CD4-positive, alpha-beta T cell treated with Interferon alpha-2 for 1 hour (primary cell): ENCODE measurements at places on chromosomes 13 and 19.

DNA sequence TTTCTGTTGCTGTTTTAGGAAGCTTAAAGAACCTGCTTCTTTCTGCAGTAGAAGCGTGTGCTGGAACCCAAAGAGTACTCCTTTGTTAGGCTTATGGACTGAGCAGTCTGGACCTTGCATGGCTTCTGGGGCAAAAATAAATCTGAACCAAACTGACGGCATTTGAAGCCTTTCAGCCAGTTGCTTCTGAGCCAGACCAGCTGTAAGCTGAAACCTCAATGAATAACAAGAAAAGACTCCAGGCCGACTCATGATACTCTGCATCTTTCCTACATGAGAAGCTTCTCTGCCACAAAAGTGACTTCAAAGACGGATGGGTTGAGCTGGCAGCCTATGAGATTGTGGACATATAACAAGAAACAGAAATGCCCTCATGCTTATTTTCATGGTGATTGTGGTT lies 103.1 kb downstream of the TNFRSF19 start:
- DNase-seq: no peak

DNA sequence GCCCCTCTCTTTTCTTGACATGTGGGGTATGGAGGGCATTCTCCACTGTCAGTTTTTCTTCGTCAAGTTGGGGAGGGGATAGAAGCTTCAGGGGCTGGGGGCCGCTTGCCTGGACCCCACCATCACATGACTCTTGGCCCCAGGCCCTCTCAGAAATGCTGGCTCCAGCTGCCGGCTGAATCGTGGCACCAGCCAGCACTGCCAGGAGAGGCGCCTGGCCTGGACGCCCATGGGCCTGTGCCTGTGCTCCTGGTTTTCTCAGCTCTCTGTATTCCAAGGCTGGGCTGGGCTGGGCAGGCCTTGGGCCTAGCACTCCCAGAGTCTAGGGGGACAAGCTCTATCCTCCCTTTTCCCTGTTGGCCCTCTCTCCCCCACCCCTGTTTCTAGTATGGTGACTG lies 38.6 kb downstream of the LYL1 start:
- DNase-seq: no peak

DNA sequence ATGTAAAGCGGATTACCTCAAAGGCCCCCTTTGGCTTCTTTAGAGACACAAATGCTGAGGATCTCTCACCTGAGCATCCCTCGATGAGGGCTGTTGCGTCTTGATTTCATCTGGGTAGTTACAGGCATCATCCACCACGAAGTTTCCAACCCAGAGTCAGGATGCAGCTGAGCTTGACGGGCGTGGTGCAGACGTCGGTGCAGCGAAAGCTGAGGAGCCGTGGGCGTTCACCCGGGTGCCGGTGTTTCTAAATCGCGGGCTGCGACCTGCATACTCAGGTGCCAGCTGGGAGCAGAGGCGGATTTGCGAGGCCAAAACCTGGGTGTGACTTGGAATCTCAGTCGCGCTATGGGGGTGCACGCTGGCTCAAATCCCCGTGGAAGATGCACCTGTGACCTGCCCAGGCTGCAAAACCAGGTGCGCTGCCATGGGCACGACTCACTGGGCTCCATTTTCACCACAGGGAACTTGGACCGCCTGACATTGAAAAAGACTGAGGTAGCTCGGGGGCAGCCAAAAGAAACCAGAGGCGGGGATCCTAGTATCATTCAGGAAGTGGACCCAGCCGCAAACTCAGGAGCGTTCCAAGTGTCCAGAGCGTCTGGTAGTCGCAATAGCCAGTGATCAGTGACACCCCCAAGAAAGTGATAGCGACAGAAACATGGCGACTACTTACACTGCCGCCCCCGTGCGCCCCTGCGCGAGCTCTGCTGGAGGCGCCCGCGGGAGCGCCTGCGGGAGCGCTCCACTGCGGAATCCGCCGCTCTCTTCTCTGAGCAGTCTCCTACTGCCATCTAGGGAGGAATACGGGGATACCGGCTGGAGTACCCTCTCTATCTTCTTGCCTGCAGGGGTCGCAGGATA lies 36.4 kb upstream of the IGFL4 start:
- peak; percentile 21 for DNase-seq

DNA sequence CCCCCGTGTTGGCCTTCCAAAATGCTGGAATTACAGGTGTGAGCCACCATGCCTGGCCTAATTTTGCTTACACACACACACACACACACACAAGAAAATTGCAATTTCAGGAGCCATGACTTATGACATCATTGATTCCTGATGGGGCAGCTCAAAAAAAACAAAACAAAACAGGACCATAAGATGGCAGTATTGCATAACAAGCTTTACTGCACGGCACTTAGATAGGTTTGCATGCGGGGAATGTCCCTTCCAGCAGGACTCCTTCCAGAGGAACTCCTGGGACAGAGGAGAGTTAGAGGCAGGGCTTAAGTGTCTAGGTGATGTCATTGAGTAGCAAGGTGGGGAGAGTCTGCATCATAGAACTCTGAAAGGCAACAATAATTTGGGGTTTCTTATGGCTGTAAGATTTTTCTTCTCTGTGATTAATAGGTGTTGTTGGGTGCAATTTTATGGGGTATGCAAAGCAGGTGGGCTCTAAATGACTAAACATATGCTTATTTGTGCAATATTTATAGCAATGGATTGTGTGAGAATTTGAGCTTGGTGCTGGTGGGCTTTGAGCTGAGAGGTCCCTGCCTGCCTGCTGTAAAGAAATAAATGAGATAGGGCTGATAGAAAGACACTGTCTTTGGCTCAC lies 9.0 kb upstream of the ACSBG2 start:
- DNase-seq: no peak

DNA sequence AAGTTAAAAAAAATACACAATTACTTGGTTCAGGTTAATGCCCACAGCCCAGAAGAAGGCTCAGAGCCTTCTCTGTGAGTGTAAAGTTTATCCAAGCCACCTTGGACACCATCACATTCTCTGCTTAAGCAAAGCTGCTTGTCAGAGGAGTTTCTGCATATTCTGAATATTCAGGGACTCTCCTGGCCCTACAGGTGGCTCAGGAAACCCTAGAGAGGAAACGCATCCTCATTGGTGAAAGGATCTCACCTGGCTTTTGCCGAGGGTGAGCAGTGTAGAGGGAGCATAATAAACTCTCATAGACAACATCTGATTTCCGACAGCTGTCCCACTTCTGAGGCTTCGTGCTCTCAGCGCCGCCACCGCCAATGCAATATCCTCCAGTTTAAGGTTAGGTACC lies 239.9 kb upstream of the TSHZ3 start:
- no peak for DNase-seq

- no peak for DNase-seq
Observed at GRCh38 chr13:25934127-25934526, 117.7 kb downstream of the SHISA2 start.

DNA sequence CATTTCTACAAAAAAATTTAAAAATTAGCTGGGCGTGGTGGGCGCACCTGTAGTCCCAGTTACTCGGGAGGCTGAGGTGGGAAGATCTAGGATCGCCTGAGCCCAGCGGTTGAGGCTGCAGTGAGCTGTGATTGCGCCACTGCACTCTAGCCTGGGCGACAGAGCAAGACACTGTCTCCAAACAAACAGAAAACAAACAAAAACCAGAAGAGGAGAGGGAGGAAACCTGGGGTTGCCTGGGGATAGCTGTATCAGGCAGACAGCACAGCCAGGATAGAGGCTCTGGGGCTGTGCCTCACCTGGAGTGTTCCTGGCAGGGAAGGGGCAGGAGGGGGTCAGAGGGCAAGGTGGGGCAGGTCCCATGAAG lies 2.6 kb upstream of the POLR2E start:
- DNase-seq: no peak

DNA sequence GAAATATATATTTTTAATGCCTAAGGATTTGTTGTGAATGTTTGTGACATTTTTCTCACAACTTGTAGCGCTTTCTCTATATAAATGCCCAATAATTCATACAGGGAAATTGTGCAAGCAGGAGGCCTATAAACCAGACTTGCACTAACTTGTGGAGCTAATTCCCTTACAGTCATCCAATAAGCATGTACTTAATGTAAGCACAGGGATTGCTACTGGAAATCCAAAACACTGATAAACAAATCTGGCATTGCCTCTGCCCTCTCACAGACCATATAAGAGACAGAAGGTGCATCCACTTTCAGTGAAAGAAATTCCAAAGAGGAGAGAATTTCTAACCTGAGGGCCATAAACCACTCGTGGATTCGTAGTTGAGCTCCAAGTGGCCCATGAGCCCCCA lies 518.8 kb downstream of the MYO16 start:
- no peak for DNase-seq

DNA sequence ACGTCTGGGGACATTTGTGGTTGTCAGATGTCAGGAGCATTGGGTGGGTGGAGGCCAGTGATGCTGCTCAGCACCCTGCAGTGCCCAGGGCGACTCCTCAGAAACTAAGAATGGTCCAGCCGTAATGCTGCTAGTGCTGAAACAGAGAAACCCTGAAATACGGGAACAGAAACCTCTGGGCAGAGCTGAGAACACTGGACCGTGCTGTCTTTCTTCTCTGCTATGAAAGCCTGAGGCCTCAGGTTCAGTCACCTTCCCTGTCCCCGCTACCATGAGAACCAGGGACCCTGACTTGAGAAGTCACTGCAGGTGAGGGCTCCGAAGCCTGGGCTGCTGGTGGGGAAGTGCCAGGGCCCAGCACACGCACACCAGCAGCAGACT lies 13.4 kb downstream of the CAPS start:
- no peak for DNase-seq

- peak; percentile 25 for DNase-seq
Observed at GRCh38 chr13:75480671-75481175, 1.2 kb downstream of the TBC1D4 start.

GRCh38 chr19:5292822-5293611 lies 47.6 kb downstream of the PTPRS start:
- DNase-seq: peak; percentile 45

GRCh38 chr19:31448221-31448657 lies 99.0 kb upstream of the TSHZ3 start:
- no peak for DNase-seq

- DNase-seq: no peak
Observed at GRCh38 chr13:104001766-104002165, 935.5 kb upstream of the SLC10A2 start.

- no peak for DNase-seq
Observed at GRCh38 chr19:52444506-52444905, 8.8 kb upstream of the ZNF578 start.

- DNase-seq: no peak
Observed at GRCh38 chr13:106488076-106488475, 47.4 kb downstream of the EFNB2 start.

DNA sequence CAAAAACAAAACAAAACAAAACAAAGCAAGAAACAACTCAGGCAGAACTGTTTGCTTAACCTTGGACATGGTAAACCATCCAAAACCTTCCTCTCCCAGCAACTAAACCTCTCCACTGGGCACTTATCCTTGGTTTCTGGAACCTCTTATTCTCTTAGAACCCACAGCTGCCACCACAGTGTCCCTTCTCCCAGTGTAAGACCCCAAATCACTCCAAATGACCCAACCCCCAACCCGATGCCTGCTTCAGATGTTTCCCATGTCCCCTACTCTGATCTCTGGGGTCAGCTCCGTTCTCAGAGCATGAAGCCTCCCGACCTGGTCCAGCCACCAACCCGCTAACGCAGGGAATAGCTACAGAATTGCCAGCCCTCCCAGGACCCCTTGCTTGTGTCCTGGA lies 972 bp downstream of the KLK2 start:
- DNase-seq: no peak

- DNase-seq: peak; percentile 55
Observed at GRCh38 chr19:38693380-38694223, 46.2 kb downstream of the ACTN4 start.

- no peak for DNase-seq
Observed at GRCh38 chr13:94416454-94417080, 62.9 kb downstream of the DCT start.

GRCh38 chr19:3336680-3337523 lies 29.5 kb upstream of the NFIC start:
- no peak for DNase-seq

DNA sequence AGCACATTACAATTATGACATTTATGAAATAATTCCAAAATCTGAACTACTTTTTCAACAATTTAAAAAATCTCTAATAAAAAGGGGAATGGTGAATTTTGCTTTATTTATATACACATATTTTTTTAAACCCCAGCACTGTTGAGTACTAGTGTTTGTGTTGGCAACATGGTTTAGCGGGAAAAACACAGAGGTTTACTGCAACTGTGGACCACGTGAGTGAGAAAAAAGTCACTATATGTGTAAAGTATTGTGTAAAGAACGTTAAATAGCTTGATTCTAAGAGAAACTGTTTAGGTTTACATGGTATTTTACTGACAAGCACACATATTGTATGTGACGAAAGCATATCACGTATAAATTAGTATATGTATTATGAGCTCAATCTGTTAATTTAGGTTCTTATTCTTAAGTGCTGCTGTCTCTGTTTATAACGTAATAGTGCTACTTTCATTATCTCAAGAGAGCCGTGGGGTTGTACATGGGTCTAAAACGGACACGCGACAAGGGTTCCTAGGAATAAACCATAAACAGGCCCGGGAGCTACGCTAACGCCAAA lies 617 bp downstream of the SKA3 start:
- DNase-seq: no peak

GRCh38 chr13:104021806-104022397 lies 955.7 kb upstream of the SLC10A2 start:
- no peak for DNase-seq

GRCh38 chr13:42720113-42720857 lies 61.1 kb upstream of the FAM216B start:
- DNase-seq: peak; percentile 0

DNA sequence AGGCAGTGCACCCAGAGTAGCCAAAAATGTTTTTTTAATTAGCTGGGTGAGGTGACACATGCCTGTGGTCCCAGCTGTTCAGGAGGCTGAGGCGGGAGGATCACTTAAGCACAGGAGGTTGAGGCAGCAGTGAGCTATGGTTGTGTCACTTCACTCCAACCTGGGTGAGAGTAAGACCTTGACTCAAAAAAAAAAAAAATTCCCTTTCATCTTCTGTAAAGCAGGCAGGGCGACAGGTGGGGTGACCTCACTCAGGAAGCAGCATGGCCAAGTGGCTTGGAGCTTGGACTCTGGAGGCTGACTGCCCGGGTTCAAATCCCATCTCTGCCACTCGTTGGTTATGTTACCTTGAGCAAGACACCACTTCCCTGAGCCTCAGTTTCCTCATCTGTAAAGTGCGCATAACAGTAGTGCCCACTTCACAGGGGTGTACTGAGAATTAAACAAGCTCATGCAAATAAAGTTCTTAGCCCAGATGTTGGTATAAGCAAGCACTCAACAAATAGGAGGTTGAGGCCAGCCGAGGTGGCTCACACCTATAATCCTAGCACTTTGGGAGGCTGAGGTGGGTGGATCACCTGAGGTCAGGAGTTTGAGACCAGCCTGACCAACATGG lies 48.3 kb downstream of the MAP4K1 start:
- no peak for DNase-seq
